ENCODE measurements at places on chromosomes 5 and 9. TPM values are rescaled to one million over a fixed set of nuclear protein-coding genes. Genes with fewer than 3 reads are reported as not detected.

FAM78A gene
- total RNA-seq: 36.6 TPM

NR4A3 gene
- 26.7 TPM for total RNA-seq

PAPPA gene
- total RNA-seq: not detected

HRH2 gene
- 16.9 TPM for total RNA-seq

CARTPT gene
- not detected for total RNA-seq

CER1 gene
- total RNA-seq: not detected

VDAC1 gene
- total RNA-seq: 482 TPM

RNF183 gene
- 0.64 TPM for total RNA-seq

PRRX2 gene
- total RNA-seq: 0.57 TPM

BARX1 gene
- 1.8 TPM for total RNA-seq

MBLAC2 gene
- total RNA-seq: 5.1 TPM

MYOT gene
- not detected for total RNA-seq

PIP5K1B gene
- total RNA-seq: 1.6 TPM

GARIN3 gene
- 0.79 TPM for total RNA-seq

SEMA6A gene
- total RNA-seq: not detected

CDHR2 gene
- 0.61 TPM for total RNA-seq

EGR1 gene
- total RNA-seq: 48.8 TPM

COL15A1 gene
- total RNA-seq: not detected

ACTBL2 gene
- not detected for total RNA-seq

TMEM232 gene
- total RNA-seq: 0.30 TPM

PCDHB3 gene
- total RNA-seq: not detected

GDF9 gene
- 0.41 TPM for total RNA-seq

Data from activated CD4-positive, alpha-beta T cell treated with anti-CD3 and anti-CD28 coated beads for 36 hours (primary cell).